Cardiac atrium fibroblast (primary cell): ENCODE measurements at places on chromosomes 11 and 22. TPM values are rescaled to one million over a fixed set of nuclear protein-coding genes. Genes with fewer than 3 reads are reported as not detected.

Gene CCDC73
- not detected in 2 replicates for total RNA-seq

Gene SYT7
- 0.54 and 0.97 TPM in 2 replicates for total RNA-seq

Gene IGLL1
- not detected in 2 replicates for total RNA-seq

Gene MPPED2
- total RNA-seq, result not detected in 2 replicates

Gene GRIA4
- total RNA-seq, result not detected in 2 replicates

Gene FAM118A
- total RNA-seq, result 9.4 and 19.8 TPM in 2 replicates

Gene NRIP3
- 2.6 and 9.7 TPM in 2 replicates for total RNA-seq

Gene CRYBB3
- not detected in 2 replicates for total RNA-seq

Gene PLAAT4
- total RNA-seq, result 11.5 and 28.3 TPM in 2 replicates

Gene SLC1A2
- total RNA-seq, result 0.81 and 1.3 TPM in 2 replicates

Gene GLYATL1B
- total RNA-seq, result not detected in 2 replicates

Gene RHOD
- 8.1 and 11.5 TPM in 2 replicates for total RNA-seq

Gene MOV10L1
- total RNA-seq, result 2.1 and 3.6 TPM in 2 replicates

Gene NLRP14
- total RNA-seq, result 0.49 TPM in 1 of 2 replicates, not detected in the other

Gene NCF4
- total RNA-seq, result not detected in 2 replicates

Gene TMEM45B
- not detected in 2 replicates for total RNA-seq

Gene FOLR1
- not detected in 2 replicates for total RNA-seq

Gene MADD
- total RNA-seq, result 10.0 and 14.4 TPM in 2 replicates

Gene DRD2
- total RNA-seq, result not detected in 2 replicates

Gene OR56A1
- total RNA-seq, result not detected in 2 replicates

Gene RFPL3
- not detected in 2 replicates for total RNA-seq

Gene ST14
- total RNA-seq, result not detected in 2 replicates

Gene PHLDA2
- 14.4 and 24.8 TPM in 2 replicates for total RNA-seq

Gene NLRP10
- total RNA-seq, result not detected in 2 replicates
